ENCODE measurements at places on chromosomes 16 and 17.
A peak's percentile ranks its signal among the peaks of the same experiment; 100 is the strongest.

- DNase-seq = no peak
Measured at GRCh38 chr17:39082482-39082881, 69.0 kb downstream of the PLXDC1 start.

DNA sequence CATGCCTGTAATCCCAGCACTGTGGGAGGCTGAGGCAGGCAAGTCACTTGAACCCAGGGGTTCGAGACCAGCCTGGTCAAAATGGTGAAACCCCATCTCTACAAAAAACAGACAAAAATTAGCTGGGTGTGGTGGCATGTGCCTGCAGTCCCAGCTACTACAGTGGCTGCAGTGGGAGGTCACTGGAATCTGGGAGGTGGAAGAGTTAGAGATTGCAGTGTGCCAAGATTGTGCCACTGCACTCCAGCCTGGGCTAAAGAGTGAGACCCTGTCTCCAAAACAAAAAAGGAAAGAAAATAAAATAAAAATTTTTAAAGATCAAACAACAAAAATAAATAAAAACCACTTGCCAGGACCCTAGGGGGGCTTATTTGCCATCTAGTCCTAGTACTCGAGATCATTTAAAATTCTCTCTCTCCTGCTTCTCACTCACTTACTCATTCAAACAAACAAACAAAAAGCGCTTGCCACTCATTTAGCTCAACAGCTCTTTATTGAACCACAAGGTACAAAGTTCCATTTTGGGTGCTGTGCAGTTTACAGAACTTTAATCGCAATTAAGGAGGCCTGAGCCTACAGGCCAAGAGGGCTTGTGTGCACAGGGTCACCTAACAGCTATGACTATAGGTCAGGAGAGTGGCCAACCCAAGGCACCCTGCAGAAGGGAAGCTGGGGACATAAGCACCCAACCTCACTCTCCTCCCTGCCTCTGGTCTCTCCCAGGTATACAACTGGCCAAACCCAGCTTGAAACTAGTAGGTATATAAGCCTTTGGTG is 4.4 kb downstream of the CHD9NB start:
- no peak for DNase-seq

- DNase-seq = no peak
Measured at GRCh38 chr17:1083451-1084187, 86.7 kb downstream of the TIMM22 start.

- no peak for DNase-seq
Measured at GRCh38 chr17:54745862-54746261, 154.8 kb upstream of the TOM1L1 start.

- no peak for DNase-seq
Measured at GRCh38 chr16:26118575-26118974, 426.8 kb downstream of the HS3ST4 start.

DNA sequence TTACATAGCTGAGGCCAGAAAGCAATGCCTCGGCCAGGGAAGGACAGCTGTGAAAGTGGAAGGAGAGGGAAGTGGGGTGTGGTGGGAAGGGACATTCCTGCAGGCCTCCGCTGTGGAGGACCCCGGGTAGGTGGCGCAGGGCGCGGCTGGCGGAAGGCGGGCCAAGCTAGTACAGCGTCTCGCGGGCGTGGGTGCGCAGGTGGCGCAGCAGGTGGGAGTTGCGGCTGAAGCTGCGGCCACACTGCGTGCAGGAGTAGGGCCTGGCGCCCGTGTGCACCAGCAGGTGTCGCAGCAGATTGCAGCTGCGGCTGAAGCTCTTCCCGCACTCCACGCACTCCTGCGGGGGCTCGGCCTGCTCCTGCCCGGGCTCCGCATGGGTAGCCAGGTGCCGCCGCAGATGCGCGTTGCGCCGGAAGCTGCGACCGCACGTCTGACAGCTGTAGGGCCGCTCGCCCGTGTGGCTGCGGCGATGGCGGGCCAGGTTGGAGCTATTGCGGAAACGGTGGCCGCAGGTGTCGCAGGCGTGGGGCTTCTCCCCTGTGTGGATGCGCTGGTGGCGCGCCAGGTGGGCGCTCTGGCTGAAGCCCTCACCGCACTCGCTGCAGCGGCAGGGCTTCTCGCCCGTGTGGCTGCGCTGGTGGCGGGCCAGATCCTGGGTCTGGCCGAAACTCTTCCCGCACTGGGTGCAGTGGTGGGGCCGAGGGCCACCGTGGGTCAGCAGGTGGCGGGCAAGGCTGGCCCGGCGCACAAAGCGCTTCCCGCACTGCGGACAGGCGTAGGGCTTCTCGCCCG is 10.0 kb downstream of the ZSCAN10 start:
- DNase-seq = no peak

DNA sequence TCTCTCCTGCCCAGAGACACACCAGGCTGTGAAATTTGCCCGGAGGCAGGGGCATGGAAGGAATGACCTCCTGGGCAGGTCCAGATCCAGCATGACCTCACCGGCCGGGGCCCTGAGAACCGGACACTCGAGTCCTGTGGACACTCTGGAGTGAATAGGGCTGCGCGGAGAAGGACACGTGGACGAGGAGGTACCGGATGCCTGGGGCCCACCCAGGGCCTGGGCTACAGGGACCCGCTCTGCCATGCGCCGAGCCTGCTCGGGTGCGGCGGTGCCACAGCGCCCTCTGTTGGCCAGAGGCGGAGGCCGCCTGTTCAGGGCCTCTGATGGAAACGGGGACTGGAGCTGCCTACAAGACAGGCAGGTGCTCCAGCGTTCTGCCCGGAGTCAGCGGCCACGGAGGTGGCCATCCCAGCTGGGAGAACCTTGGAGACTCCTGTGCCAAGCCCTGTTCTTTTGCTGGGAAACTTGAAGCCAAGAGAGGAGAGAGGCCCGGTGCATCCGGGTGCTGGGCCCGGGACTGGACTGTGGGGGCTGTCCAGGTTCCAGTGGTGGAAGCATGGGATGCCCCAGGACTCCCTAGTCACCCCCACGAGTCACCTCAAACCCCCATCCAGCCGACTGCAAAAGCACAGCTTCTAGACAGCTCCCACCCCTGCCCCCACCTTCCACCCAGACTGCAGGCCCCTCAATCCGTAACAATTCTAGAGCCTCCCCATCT is 19.3 kb upstream of the NXPH3 start:
- peak; percentile 39 for DNase-seq

- DNase-seq = no peak
Measured at GRCh38 chr17:62388856-62389255, 8.5 kb downstream of the EFCAB3 start.

DNA sequence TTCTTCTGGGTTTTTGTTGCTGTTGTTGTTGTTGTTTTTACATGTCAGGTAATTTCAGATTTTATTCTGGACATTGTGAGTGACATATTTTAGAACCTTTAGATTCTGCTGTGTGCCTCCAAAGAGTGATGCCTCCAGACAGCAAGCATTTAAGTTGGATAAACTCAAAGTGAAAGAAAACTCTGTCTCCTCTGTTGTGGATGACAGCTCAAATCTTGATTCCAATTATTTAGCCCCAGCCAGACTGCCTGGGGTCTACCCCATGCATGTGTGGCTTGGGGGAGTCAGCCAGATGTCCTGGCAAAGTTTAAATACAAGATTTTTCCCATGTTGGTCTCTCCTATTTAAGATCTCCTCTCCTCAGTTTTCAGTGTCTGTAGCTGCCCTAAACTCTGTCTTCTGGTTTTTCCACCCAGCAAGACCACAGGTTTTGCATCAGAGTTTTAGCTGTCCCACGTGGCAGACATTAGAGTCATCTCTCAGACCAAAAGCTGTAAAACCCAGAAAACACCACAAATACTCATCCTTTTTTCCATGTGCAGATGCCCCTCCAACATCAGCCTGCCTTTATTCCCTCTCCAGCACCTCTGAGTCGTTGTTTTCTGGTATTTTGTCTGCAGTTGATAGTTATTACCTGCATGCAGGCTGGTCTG is 19.4 kb upstream of the ZNF469 start:
- no peak for DNase-seq

- DNase-seq = no peak
Measured at GRCh38 chr17:32303781-32304288, 38.1 kb downstream of the C17orf75 start.

DNA sequence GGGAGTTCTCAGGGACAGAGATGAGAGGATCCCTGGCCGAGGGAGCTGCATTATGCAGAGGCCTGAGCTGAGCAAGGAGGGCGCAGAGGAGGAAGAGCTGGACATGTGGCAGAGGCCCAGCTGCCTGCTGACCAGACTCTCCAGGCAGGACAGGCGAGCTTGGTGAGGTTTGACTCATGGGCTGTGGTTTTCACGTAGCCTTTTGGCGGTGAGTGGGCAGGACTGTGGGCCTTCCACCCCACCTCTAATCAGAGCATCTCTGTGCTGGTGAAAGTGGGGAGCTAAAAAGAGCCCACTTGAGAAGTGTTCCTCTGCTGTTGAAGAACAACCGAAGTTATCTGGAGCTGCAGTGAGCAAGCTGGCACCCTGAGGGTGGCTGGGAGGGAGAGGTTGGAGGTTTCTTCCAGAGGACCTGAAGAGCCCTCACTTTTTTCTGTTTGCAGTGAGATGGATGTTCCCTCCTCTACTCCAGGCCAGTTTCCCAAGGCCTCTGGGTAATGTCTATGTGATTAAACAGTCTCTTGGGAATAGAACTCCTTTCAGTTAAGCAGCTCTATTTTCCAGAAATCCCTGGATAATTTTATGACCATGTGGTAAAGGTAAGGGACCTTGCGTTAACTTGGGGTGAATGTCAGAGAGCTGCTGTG is 11.9 kb downstream of the EPN2 start:
- DNase-seq = no peak

- DNase-seq = no peak
Measured at GRCh38 chr17:81428948-81429774, 33.9 kb downstream of the BAHCC1 start.

DNA sequence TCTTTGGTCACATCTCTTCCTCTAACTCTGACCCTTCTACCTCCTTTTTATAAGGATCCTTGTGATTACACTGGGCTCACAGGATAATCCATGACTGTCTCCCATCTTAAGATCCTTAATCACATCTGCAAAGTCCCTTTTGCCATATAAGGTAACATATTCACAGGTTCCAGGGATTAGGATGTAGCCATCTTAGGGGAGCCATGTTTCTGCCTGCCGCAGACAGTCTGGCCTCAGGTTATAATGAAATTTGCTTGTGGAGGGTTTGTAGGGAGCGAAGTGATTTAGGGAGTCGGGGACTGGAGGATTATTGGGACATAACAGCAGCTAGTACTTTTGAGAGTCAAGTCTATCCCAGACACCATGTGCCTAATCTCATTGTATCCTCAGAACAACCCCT is 7.7 kb downstream of the EEF2K start:
- DNase-seq = no peak

- no peak for DNase-seq
Measured at GRCh38 chr16:30662449-30662848, 4.2 kb downstream of the FBRS start.

GRCh38 chr16:80932708-80933095 is 74.0 kb downstream of the CMC2 start:
- no peak for DNase-seq

DNA sequence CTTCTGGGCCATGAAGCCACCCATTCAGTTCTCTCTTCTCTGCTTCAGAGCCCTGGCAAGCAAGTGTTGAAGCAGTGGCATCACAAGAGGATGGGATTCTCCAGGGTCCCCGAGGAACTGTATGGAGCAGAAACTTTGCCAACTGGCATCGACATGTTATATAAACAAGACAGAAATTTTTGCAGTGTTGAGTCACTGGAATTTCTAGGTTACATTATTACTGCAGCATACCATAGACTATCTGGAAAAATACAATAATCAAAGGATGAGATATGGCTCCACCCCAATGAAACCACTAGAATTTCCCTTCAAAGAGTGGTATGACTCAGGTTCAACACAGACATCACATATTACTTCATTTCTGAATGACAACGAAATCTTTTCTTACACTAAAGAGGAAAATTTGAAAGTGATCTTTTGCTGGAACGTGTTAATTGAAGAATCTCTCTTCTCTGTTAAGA is 343.0 kb upstream of the DYNLRB2 start:
- no peak for DNase-seq

DNA sequence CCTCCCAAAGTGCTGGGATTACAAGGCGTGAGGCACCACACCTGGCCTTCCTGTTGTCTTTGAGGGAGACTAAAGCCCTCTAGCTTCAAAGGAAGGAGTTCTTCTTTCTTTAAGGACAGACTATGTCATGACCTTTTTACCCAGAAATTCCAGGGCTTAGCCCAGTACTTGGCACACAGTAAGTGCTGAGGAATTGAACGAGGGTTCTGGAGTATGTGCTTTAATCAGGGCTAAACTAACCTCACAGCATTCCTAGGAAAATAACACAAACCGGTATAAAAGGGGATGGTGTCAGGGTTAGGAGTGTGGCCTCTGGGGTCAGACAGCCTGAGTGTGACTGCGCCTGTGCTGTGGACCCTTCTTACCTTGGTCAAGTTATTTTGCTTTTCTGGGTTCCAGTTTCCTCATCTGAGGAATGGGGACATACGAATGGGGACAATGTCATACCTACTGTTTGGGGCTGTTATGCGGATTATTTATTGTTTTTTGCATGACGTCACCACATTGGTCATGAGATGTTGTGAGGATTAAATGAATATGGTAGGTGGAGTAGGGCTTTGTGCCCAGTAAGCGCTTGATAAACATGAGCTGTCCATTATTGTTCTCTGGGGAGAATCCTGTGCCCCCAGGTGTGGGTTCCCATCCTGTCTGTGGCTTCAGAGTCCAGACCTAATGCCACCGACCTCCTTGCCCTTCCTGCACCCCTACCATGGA is 21.9 kb downstream of the KSR1 start:
- DNase-seq = no peak

- DNase-seq = no peak
Measured at GRCh38 chr16:24737391-24737871, 8.0 kb downstream of the TNRC6A start.

GRCh38 chr16:3510416-3510815 is 9.6 kb downstream of the CLUAP1 start:
- no peak for DNase-seq

DNA sequence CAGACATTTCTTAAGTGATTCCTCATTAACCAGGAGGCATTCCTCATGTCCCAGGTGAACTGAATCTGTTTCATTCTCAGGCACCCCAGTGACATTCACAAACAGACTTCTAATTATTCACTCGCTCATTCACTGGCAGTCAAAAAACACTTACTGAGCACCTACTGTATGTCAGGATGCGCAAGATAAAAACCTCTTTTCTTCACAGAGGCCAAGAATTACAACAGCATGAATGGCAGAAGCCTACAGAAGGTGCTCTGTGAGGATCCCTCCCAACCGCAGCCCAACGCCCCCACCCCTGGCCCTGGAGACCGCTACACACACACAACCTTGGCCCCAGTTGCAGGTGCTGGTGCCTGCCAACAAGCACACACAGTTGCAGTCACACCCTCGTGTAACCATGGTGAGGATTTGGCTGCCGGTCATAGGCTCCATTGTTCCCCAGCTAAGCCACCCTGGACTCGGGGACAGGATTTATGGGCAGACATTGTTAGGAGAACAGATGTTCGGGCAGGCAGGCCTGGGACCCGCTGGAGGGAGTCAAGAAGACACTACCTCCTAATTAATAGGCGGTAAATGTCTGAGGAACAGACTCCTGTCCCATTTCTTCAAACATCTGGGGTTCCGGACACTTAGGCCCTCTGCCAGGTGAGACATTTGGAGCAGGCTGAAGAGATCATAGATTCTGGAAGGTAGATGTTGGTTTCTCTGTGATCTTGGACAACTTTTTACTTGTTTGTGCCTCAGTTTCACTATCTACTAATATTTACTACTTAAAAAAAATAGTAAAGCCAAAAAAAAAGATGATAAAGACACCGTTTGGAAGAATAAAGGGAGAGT is 43.2 kb downstream of the CUEDC1 start:
- no peak for DNase-seq
